Hepatocyte (in vitro differentiated cells): ENCODE measurements at places on chromosomes 1 and 21. TPM values are rescaled to one million over a fixed set of nuclear protein-coding genes. Genes with fewer than 3 reads are reported as not detected.
A peak's percentile ranks its signal among the peaks of the same experiment; 100 is the strongest.

DNA sequence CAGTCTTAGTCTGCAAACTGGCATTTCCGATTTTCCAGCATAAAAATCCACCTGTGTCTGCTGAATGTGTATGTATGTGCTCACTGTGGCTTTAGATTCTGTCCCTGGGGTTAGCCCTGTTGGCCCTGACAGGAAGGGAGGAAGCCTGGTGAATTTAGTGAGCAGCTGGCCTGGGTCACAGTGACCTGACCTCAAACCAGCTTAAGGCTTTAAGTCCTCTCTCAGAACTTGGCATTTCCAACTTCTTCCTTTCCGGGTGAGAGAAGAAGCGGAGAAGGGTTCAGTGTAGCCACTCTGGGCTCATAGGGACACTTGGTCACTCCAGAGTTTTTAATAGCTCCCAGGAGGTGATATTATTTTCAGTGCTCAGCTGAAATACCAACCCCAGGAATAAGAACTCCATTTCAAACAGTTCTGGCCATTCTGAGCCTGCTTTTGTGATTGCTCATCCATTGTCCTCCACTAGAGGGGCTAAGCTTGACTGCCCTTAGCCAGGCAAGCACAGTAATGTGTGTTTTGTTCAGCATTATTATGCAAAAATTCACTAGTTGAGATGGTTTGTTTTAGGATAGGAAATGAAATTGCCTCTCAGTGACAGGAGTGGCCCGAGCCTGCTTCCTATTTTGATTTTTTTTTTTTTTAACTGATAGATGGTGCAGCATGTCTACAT lies 2.5 kb upstream of the OLFML3 start:
- no peak overlapping the region for H3K4me3 ChIP-seq
- no peaks in the 10 kb centered on the region for H3K27me3 ChIP-seq
- DNase-seq = peak; percentile 47
- H3K27ac ChIP-seq = no peak overlapping the region

BGLAP gene
- 0.64 and 3.3 TPM in 2 replicates for polyA plus RNA-seq

DNA sequence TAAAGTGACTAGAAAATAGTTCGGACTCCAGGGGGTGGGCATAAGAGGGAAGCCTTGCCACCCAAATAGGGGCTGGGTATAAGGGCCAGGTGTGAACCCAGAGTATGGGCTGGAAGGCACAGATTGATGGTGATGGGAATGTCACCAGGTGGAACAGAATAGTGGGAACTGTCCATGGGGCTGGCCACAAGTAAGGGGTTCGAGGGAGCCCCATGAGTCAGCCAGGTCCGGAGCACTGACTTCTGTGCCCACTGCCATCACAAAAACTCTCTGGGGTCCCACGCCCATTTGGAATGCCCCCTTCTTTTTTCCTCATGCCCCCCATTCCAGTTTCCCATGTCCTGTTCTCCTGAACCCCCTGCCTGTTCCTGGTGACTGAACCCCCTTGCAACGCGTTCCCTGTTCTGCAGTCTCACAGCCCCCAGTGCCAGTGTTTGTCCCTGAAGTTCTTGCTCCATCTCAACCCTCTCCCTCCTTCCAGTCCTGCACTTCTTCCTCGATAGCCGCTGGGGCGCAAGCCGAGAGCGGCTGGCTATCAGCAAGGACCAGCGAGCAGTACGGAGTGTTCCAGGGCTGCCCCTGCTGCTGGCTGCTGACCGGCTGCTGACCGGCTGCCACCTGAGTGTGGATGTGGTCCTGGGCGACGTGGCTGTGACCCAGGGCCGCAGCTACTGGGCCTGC lies 7.9 kb downstream of the TRIM46 start:
- DNase-seq = no peak
- H3K27ac ChIP-seq = no peak overlapping the region
- H3K27me3 ChIP-seq = no peaks in the 10 kb centered on the region

DNA sequence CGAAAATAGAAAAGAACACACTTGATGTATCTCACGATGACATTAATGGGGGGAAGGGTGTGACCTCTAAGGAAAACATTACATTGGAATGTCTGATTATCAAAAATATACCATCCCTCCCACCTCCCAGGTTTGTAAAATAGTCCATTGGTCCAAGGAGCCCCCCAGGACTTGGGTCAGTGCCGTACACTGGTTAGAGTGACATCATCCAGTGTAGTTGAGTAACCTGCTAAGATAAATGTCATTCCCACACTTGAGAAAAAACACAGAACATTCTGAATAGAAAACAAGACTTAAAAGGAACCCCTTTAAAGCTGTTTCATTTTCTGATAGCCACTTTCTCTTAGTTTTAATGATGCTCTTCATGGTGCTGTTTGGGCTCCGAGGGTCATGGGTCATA lies 15.2 kb downstream of the DDX20 start:
- no peaks in the 10 kb centered on the region for H3K27me3 ChIP-seq
- H3K4me3 ChIP-seq = no peak overlapping the region
- DNase-seq = no peak
- no peak overlapping the region for H3K27ac ChIP-seq

GRCh38 chr1:153849487-153850185 lies 73.1 kb downstream of the GATAD2B start:
- no peak overlapping the region for H3K4me3 ChIP-seq
- no peak overlapping the region for H3K27ac ChIP-seq
- no peaks in the 10 kb centered on the region for H3K4me1 ChIP-seq
- H3K36me3 ChIP-seq = no peaks in the 10 kb centered on the region
- H3K27me3 ChIP-seq = no peaks in the 10 kb centered on the region
